Left hindlimb (tissue), 1 donor: ENCODE measurements at places on chromosomes 4 and X.

- no peak for DNase-seq
Measured at GRCh38 chr4:71338846-71339593, at the start of gene SLC4A4. SLC4A4 (plus strand) TSS chr4:71339020.

- DNase-seq, result no peak
Measured at GRCh38 chr4:68655764-68656444, 14.5 kb downstream of the UGT2B15 start.

DNA sequence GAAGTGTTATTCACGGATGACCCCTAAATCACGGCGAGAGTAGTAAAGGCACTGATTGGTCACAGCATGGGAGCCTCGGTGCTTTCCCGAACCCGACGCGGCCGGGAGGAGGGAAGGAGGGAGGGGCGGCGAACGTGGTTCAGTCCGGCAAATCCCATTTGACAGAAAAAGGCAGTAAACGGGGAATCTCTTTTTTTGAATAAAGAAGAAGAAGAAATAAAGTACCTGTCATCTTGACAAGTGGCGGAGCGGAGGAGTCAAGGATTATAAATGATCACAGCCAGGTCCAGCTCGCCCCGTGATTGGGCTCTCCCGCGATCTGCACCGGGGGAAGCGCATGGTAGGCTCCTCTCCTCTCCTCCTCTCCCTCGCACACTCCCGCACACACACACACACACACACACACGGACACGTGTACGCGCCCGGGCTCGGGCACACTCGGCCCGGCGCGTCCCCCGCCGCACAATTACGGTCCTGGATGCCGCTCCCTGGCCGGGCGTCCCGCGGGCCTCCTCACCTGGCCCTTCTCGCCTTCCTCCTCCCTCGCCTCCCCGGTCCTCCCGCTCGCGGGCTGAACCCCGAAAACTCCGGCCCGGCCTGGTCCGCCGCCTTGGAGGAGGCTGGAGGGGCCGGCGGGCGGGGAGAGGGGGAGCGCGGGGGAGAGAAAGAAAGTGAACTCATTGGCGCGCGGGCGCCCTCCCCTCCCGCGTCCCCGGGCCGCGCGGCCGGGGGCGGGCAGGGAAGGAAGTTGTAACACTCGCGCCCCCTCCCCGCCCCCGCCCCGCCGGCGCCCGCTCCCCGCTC is 99.2 kb upstream of the TENM3 start:
- DNase-seq, result peak; percentile 91

DNA sequence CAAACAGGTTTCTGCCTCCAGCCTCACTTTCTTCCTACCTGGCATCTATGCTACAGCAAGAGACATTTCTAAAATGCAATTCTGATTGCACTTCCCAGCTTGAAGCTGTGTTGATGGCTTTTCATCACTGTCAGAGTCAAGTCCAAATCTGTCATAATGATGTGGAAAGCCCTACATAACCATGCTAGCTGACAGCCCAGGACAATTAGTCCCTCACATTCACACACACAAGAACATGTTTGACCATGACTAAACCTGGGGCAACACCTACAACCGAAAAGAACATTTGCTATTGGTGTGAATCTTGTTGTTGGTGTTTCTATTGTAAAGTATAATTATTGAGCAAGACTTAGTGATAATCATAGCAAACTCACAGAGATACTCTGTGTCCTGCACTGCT is 58.2 kb downstream of the PPM1K start:
- DNase-seq, result no peak

DNA sequence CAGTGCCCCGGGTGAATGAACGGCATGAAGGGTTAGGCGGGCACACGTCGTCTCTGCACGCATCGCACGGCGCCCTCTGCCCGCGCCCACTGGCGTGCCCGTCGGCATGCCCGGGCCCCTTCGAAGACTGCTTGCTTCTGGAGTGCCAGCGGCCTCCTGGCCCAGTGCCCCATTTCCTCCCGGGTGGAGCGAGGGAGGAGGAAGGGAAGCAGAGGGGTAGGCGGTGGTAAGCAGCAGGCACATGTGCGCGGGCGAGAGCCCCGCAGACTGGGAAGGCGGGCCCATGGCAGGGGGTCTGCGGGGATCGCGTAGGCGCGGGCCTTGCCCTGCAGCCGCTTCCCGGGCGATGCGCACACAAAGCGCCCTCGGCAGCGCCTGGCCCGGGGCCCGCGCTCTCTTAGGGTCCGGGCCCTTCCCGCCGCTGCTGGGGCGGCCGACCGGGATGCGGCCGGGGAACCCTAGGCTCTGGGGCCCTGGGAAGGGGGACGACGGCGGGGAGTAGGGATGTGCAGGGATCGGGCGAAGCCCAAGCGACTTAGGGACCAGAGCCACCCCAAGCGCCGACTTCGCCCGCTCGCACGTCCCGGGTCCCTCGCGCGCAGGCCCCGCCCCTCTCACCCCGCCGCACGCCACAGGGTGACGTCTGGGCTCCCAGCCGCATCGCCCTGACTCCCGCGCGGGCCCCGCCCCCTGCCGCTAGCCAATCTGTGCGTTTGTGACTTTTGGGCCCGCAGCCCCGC is 866 bp upstream of the EMD start:
- peak; percentile 67 for DNase-seq

GRCh38 chr4:125155251-125155650 is 159.5 kb upstream of the FAT4 start:
- DNase-seq, result no peak

DNA sequence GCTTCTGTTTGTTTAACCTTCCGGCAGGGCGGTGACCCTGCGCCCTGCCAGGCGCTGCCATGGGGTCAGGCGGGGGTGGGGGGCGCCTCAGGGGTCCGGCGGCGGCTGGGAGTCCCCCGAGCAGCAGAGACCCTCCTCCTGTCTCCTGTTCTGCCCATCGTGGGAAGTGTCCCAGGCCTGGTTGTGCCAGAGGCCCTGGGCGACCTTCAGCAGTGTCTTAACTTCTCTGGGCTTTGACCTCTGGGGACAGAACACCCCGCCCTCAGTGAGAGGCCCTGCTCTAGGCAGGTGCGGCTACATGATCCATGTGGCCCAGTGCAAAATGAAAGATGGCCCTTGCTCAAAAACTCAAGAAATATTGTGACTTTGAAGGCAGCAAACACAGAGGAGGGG is 22.8 kb upstream of the HMX1 start:
- no peak for DNase-seq

DNA sequence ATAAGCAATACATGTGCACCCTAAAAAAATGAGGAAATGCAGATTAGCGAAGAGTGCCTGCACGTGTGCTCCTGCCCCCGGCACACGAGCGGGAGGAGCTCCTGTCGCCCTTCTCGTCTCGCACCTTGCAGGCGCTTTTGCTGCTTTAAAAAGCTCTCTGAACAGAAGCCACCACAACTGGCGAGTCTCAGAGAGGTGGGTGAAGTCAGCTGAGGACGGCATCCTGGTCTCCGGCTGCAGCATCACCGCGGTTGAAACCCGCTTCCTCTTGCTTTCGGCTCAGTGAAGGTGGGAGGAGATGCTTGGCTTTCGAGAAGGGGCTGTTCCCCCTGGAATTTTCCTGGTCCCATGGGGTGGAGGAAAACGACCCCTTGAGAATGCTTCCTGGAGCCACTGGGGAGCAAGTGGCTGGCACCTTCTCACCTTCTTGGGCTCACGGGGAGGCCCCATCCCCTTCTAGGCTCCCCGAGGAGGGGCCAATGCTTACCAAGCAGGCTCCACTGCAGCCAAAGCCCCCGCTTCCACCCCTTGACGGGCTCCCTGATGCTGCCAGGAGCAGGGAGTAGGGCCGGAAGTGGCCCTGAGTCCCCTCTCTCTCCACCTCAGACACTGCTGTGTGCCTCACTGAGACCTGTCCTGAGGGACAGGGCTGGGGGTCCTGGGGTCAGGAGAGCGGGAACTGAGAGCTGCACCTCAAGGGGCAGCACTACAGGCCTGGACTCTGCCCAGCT is 29.2 kb upstream of the MXD4 start:
- DNase-seq, result no peak

DNA sequence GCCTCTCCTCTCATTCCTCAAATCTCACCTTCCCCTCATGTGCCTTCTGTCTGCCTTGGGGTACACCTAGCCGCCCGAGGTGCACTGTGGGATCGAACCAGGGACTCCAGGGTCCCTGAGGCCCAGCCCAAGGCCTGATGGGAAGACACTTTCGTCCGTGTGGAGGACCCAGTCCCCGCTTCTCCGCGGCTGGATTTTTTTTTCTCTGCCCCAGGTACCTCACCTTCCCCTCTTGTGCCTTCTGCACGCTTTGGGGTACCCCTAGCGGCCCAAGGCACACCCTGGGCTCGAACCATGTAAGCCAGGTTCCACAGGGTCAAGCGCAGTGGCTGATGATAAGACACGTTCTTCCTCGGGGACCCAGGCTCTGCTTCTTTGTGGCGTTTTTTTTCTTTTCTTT is 530.7 kb downstream of the CWH43 start:
- no peak for DNase-seq

DNA sequence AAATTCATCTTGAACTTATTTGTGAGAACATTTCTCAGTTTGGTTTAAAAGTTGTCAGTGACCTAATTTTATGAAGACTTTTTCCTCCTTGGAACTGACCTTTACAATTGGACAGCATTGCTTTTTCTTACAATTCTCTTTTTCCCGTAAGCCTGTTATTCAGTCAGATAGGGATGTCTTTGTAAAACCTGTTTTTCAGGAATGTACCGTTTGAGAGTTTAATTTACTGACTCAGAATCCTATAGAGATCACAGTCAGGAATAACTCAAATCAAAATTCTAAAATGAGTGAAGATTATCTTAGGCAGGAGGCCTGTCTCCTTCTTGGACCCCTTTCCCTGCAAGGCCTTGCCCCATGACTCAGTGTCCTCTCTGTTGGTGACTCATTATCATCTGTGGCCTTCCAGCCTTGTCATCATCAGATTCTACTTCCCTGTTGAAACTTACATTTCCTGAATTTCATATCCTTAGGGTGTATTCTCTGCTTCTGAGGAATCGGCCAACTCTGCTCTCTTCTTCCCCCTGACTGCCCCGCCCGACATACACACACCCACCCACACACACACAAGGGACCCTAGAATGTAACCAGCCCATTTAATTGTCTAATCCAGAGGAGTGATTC is 99.8 kb downstream of the ARHGAP10 start:
- DNase-seq, result no peak

DNA sequence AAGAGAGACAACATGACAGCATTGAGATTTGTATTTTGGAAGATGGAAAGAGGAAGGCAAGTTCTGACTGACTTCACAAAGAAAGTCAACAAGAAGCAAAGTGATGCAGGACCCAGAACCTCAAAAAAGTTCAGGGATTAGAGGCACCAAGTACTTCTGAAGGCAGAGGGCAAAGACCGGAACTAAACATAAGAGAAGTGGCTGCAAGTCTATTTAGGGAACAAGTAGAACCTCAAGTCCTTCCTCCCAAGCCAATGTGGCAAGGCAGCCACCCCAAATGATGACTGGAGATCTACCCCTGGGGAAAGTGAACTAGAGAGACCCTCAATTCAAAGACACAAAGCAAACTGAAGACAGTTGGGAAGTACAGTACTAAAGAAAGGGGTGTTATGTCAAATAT is 46.6 kb downstream of the SLC39A8 start:
- no peak for DNase-seq
